ENCODE measurements at places on chromosomes 3 and 15.
A peak's percentile ranks its signal among the peaks of the same experiment; 100 is the strongest.

DNA sequence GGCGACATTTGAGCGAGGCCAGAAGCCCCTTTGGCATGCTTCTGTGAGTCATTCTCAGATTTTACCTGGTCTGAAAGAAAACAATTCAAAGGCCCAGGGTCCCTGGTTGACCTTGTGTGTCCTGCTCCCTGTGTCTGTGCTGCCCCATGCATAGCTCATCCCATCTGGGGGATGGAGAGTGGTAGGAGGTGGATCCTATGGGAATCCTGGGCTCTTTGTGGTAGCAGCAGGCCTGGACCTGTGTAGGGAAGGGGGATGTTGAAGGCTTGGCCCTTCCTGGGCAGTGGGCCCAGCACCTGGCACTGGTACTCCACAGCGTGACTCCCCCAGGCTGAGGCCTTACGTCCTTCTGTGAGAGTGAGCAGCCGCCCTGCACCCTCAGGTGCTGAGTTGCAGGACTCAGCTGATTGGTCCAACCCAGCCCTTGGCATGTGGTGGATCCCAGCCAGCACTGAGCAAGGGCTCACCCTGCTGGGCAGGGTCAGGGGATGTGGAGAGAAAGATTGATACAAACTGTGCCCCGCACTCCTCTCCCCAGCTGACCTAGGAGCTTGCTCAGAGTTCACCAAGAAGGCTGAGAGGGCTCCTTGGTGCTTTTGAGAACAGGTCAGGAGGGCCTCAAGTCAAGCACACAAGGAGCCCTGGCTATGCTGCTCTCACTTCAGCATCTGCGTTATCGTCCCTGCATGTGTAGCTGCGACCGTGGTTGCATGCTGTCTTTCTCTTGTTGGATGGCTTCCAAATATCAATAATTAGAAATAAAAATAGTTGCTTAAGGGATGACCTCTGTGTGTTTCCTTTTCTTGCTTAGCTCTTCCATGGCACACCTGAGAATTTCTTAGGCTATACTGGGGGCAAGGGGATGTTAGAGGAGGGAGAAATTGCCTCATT is 21.4 kb upstream of the JMJD7 start:
- DNase-seq: no peak

- DNase-seq: no peak
These were observed 10.7 kb upstream of the CYP11A1 start for GRCh38 chr15:74377831-74378766.

DNA sequence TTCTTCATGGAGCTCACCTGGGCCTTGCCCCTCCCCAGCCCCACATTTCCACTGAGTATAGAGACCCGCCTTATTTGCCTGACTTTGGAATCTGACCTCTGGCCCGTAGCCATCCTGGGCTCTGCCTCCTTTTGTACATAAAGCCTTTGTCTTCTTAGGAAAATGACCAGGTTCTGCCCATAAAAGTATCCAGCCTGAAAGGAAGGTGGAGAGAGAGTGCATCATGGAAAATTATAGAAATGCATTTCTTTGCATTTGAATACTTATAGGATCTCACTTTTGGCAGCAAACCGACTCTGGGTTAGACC is 3.6 kb upstream of the SH2D7 start:
- DNase-seq: no peak

GRCh38 chr15:67560320-67560719 is 17.8 kb downstream of the MAP2K5 start:
- DNase-seq: no peak

DNA sequence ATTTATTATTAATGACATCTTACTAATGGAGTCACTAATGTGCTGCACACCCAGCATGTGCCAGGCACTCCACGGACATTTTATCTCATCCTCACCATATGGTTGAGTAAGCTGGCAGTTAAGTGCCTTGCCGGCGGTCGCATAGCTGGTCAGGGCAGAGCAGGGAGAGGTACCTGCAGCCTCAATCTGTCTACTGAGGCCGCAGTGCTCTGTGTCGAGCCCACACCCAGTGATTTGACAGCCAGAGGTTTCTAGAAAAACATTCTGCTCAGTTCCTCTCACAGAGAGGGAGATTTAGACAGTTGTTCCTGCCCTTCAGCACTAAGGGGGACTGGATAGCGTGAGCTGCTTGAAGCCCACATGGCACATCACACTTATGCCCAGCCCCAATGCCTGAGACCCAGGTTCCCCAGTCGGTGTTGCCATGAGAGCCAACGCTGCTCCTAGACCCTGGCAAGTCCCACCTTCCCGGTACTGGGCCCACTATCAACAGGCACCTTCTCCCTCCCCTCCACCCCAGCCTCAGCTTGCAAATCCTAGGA is 2.6 kb downstream of the LIPC start:
- no peak for DNase-seq

GRCh38 chr3:188137051-188137450 is 16.9 kb upstream of the LPP start:
- DNase-seq: no peak

DNA sequence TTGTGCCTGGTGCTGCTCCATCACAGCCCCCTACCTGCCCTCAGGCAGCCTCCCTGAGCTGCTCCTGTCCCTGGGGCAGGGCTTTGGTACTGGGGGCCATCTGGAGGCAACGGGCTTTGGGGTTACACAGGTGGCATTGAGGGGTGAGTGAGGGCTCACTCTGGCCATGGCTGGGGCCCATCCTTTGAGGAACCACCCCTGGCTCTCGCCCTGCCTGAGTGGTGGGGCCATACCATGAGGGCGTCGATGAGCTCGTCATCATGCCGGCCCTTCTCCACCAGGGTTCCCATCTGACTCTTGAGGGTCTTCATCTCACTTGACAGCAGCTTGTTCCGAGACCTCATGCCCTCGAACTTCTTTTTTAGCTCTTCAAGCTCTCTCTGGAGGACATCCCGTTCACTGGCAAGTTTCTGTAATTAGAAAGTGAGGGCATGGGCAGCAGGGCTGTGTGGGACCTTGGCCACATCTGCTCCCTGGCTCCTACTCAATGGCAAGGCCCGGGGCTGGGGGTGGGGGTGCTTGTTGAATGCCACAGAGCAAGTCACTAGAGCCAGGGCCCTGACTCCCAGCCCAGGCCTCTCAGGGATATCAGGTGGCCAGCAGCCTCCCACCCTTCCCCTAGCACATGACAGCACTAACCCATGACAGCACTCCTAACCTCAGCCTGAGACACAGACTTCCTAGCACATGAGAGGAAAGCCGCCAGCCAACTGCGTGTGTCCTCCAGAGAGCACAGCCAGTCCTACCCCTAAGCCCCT is 33.5 kb downstream of the CCDC13 start:
- DNase-seq: no peak

DNA sequence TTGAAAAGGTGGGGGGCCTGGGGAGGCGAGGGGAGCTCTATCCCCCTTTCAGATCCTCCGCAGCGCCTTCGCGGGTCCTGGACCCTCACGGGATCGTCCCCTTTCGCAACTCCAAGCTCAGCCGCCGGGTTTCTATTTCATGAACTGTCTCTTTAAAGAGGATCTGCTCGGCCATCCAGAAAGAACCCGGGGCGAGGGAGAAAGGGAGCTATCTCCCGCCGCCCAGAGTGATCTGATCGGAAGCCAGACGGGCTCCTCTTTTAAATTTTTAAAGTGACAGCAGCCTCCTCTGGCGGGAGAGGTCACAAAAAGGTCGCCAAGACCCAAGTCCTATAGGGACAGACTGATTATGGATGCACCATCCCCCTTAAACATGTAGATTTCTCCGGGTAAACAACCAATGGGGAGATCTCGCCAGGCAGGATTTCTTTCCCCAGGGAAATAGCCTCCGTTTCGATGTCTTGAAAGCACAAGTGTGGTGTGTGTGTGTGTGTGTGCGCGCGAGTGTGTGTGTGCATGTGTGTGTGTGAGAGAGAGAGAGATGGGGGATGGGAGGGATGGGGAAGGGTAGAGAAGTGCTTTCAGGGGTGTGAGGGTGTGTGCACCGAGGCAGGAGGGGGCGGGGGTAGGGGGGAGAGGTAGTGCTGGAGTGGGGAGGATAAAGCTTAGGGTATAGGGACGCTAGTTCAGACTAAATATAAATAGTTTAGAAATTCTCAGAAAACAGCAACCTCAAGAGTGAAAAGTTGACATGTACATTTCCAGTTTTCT is 516.1 kb downstream of the MECOM start:
- no peak for DNase-seq

DNA sequence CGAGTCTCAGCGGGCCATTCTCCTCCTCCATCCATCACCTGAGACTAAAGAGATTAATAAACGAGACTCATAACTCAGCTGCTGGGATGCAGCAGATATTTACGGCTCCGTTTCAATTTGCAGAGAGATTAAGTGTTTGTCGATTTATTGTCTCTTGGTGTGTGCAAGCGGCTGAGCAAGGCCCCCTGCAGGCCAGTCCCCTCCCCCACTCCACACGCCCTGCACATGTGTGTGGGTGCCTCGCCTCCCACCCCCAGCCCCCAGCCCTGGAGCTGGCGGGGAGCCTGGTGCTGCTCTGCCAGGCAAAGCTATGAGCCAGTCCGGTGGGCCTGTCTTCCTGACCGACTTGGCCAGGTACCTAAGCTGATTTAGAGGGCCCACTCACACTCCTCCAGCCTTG is 63.0 kb downstream of the CYP11A1 start:
- DNase-seq: no peak

DNA sequence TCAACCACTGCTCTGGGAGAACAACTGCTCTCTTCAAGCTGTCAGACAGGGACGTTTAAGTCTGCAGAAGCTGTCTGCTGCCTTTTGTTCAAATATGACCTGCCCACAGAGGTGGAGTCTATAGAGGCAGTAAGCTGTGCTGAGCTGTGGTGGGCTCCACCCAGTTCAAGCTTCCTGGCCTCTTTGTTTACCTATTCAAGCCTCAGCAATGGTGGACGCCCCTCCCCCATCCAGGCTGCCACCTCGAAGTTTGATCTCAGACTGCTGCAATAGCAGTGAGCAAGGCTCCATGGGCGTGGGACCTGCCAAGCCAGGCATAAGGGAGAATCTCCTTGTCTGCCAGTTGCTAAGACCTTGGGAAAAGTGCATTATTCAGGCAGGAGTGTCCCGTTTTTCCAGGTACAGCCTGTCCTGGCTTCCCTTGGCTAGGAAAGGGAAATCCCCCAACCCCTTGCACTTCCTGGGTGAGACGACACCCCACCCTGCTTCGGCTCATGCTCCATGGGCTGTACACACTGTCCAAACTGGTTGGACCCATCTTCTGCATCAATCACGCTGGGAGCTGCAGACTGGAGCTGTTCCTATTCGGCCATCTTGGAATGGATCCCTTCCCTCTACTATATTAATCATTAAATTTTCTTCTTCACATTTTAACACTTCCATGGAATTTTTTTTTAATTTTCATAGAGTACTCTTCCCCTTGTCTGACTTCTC is 167.0 kb upstream of the UBE2E2 start:
- no peak for DNase-seq

DNA sequence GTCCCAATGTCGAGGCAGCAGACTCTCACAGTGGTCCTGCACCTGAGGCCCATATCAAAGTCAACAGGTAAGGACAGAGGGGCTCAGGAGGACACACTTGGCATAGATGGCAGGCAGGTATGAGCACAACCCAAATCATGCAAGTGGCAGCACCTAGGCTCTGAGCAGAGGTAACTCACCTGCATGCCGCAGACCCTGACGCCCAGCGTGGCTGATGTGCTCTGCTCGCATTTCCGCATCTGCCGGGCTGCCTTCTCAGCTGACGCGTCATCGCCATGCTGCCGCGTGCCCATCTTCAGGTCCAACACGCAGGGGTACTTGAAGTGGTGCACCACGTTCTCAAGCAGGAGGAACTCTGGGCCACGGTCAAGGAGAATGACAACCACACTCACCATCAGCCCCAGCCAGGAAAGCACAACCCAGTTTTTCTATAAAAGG is 4.2 kb upstream of the GMPPB start:
- DNase-seq: no peak

DNA sequence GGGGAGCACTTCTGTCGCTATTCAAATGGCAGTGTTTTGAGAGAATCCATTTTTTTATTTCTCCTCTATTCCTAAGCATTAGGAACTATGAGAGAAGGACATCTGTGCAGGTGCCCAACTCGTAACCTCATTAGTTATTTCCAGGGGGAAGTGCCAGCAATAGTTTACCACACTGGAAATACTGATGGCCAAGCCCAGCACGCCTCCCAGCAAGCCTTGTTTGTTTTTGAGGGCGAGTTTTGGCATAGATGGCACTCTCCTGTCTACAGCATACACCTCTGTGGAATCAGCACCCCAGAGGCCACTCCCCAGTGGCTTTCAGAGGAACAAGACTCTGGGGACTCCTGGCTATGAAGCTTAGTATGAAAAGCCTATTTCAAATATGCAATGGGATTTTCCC is 36.6 kb downstream of the FAN1 start:
- DNase-seq: no peak

GRCh38 chr3:52880047-52880446 is 17.3 kb downstream of the STIMATE start:
- DNase-seq: no peak

- no peak for DNase-seq
These were observed 17.3 kb upstream of the AEN start for GRCh38 chr15:88603885-88604284.

DNA sequence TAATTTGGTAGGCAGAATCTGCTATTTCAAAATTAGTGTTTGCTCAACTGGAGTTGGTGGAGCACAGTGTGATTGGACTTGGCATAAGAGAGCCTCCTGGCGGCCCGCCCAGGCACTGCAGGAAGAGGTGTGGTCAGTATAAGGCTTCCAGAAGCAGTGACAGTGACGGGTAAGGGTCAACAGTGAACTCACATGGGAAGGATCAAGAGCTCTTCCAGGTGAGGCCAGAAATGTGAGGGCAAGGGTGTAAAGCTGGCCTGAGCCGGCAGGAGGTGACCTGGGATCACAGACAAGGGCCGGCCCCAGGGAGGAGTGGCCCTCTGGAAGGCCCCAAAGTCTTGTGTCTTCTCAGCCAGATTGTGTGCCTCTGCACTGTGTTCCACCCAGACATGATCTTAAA is 93.2 kb upstream of the RNF7 start:
- DNase-seq: peak; percentile 28

GRCh38 chr3:194348354-194348753 is 2.8 kb downstream of the CPN2 start:
- no peak for DNase-seq

DNA sequence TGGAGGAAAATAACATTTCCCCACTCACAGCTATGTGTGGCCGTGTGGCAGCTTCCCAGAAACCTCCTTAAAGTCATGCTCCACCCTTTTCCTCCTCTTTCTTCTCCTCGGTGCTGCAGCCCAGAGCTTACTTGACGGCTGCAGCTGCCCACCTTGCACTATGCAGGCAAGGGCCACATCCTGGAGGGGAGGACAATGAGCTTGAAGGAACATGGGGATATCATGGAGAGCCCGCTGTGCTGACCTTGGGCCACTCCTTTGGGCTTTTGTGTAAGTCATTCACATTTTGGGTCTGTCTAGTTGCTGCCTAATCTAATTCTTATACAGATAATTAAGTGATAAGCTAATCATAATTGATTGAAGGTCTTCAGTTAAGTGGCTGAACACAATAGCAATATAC is 28.0 kb downstream of the PRR20G start:
- DNase-seq: no peak

Data from esophagus squamous epithelium (tissue), 5 donors.